ENCODE measurements at places on chromosomes 11 and 22.
A peak's percentile ranks its signal among the peaks of the same experiment; 100 is the strongest.

DNA sequence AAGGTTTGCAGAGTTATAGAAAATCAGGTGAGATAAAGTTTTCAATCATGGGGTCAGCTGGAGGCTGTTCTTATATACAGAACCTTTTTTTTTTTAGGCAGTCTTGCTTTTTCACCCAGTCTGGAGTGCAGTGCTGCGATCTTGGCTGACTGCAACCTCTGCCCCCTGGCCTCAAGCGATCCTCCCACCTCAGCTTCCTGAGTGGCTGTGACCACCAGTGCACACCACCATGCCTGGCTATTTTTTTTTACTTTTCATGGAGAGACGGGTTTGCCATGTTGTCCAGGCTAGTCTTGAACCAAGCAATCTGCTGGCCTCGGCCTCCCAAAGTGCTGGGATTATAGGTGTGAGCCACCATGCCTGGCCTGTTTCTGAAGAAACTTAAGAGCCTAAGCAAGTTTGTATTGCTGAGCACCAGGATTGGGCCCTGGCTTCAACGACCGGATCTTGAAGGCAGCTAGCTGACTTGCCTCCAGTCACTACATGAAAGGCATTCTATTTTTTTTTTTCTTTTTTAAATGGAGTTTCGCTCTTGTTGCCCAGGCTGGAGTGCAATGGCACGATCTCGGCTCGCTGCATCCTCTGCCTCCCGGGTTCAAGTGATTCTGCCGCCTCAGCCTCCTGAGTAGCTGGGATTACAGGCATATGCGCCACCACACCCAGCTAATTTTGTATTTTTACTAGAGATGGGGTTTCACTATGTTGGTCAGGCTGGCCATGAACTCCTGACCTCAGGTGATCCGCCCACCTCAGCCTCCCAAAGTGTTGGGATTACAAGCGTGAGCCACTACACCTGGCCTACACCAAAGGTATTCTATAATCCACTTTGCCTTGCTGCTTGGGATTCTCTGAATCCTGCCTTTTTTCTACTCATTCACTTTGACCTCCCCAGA lies 7.6 kb downstream of the XBP1 start:
- DNase-seq: no peak

DNA sequence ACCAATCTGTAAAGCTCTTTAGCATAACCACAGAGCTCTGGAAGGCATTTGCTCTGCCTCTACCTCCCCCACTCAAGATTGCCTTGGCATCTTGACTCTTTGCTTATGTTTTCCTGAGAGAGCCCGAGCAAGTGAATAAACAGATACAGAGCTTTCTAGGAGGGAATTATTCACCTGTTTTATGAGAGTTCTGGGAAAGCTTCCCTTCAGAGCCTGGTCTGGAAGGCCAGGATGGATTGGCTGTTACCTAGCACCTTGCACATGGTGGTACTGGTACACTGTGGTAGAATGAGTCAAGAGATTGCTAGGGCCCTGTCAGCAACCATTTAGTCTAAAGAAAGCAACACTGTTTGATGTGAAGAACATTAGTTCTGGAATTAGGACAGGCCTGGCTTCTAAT lies 52.3 kb downstream of the CABIN1 start:
- no peak for DNase-seq

GRCh38 chr11:117535850-117536411 lies 208.3 kb downstream of the CEP164 start:
- no peak for DNase-seq

DNA sequence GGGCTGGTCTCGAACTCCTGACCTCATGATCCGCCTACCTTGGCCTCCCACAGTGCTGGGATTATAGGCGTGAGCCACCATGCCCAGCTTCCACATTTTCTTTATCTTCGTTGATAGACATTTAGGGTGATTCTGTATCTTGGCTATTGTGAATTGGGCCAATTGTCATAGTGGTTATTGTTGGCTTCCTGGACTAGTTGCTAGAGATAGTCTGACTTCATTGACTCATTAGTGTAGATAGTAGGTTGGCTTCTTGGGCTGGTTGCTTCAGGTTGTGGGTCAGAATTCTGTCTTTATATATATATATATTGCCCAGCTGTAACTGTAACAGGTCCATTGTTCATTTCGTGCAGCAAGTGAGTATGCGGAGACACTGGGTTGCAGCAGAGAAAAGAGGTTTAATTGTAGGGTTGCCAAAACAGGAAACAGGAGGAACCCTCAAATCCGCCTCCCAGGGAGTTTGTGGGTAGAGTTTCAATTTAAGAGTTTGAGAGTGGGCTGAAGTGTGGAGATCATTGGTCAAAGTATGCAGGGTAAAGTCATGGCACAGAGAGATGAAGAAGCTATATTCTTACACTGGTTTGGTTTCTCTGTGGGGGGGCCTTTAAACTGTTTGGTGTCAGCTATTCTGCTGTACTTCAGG lies 22.0 kb downstream of the ATG13 start:
- DNase-seq: no peak

DNA sequence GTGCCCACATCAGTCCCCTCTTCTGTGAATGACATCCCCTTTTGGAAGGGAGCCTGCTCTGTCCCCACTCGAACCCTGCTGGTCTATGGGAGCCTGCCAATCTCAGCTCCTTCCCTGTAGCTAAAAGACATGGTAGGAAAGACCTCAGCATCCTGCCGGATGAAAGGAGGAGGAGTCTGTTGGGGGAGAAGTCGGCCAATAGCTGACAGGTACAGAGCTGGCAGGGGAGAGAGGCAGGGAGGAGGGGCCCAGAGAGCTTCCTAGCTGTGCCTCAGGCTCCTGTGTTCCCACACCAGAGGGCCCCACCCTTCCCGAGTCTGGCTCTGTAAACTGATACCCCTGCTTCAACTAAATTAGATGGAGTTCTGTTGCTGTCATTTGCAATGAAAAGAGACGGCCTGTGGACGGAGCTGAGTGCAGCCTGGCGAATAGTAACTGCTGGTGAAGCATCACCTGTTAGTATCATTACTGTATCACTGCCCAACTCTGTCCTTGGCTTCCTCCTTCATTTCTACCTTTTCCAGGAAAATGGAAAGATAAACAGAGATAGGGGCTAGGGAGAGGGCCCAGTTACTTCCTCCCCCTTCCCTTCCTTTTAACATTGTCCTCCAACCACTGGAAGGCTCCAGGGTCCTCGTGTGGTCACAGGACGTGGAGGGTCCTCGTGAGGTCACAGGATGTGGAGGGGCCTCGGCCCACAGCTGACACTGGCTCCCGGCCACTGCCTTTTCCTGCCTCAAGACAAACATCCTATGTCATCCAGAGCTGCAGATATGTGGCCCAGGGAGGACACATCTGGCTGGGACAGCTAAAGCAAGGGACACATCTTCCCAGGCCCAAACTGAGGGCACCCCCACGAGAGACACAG lies 15.1 kb downstream of the FXYD6 start:
- DNase-seq: peak; percentile 93

DNA sequence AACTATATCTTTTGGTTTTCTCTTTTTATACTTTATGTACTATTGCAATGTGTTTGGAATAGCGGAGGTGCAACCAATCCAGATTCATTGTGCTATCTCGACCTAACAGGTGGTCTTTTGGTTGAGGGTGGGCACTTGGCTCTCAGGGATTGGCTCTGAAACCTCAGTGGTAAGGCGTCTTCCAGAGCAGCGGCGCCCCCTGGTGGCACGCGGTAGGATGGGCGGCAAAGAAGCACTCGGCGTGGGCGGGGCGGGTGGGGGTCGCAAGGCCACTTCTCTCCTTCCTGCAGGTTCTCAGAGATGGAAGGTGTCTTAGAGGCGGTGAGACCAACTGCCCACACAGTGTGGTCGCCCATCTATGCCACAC lies 19.2 kb upstream of the PLET1 start:
- peak; percentile 77 for DNase-seq

GRCh38 chr22:45497351-45498145 lies 5.1 kb upstream of the FBLN1 start:
- DNase-seq: peak; percentile 35

DNA sequence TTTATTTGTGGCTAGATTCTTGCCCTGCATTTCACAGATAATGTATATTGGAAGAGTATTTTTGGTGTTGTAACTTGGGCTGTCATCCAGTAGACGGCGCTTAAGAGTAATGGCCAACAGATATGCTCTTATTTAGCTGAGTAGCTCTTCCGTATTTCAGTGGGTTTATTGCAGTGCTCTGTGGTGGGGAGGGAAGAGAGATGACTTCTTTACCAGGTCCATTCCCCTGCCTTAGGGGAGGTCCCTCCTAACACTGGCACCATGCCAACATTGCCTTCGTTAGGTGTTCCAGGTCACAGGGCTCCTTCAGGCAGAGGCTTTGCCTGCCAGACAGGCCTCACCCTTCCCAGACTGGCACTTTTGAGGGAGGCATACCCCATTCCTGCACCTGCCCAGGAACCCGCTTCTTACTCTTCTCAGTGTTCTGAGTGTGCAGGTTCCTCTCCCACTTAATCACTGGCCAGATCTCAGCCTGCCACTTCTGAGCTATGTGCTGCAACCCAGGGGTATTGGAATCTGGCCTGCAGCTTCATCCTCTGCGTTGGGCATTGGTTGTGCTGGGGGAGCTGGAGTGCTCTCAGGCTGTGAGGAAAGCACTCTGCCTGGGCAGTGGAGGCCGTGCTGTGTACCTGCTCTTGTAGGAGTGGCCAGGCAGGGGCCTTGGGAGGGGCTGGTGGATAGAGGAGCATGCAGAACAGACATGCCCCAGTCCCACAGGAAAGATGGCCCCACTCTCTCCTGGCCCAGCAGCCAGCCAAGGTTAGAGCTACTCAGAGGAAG lies 29.4 kb upstream of the SLN start:
- no peak for DNase-seq

DNA sequence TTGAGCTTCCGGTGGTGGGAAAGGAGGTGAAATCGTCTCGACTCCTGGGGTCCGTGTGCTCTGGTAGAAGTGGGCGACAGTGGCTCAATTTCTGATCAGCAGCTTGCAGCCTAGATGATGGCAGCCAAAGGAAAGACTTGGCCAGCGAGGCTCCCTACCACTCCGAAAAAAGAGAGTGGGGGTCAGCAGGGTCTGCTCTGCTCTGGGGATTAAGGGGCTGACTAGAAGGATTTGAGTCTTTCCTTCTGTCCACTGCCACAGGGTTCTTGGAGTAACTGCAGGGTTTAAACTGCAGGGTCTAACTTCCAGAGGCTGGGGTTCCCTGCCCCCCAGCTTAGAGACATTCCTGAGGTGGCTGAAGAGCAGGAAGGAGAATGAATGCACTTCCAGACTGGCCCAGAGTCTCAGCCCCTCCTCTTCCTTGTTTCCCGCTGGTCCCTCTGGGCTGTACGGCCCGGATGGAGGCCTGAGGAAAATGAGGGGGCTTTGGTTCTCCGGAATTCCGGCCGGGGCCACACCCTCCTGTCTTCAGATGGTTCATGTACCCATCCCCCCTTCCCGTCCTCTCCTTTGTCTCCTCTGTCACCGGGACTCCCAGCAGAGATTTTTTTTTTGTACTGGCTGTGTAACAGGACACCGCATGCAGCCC lies 907 bp downstream of the SERPINH1 start:
- DNase-seq: peak; percentile 92

DNA sequence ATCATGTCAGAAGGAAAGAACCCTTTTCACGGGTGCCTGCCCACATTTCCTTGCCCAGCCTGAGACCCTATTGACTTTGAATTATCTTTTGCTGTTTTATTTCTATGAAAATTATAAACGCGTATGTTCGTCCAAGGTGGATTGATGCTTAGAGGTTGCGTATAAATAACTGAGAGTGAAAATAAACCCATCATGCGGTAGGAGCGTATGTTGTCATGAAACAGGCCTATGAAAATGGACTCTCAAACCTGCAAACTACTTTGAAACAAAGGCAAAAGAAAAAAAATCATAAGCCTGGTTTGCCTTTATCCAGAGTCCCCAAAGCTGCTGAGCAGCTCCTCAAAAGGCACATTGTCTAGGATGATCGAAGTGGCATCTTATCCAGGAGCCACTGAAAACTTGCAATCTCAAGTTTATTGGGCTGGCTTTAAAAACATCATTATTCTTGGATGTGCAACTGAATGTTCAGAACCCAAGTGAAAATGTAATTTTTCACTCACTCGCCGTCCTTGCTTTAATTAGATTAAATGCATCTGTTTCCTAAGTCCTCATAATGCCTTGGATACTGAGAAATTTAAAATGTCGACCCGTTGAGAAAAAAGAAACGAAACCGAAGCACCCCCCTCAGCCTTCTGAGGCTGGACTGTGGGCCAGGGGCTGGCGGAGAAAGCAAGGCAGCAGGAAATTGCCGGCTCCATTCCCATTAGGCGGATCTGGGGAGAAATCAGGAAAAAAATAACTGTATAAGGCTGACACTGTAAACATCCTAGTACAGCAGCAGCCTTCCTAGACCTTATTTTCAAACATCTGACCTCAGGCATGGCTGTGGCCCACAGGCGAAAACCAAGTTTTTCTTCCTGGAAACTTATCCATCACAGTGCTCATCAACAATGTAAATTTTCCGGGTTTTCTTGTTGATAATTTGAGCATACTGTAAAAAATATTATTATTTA lies 82.9 kb upstream of the PPARA start:
- no peak for DNase-seq

- DNase-seq: no peak
Measured at GRCh38 chr11:106785913-106786650, 232.2 kb downstream of the GUCY1A2 start.

GRCh38 chr11:117959438-117960149 lies 26.6 kb upstream of the IL10RA start:
- no peak for DNase-seq

GRCh38 chr11:74723511-74723910 lies 7.7 kb downstream of the CHRDL2 start:
- no peak for DNase-seq

DNA sequence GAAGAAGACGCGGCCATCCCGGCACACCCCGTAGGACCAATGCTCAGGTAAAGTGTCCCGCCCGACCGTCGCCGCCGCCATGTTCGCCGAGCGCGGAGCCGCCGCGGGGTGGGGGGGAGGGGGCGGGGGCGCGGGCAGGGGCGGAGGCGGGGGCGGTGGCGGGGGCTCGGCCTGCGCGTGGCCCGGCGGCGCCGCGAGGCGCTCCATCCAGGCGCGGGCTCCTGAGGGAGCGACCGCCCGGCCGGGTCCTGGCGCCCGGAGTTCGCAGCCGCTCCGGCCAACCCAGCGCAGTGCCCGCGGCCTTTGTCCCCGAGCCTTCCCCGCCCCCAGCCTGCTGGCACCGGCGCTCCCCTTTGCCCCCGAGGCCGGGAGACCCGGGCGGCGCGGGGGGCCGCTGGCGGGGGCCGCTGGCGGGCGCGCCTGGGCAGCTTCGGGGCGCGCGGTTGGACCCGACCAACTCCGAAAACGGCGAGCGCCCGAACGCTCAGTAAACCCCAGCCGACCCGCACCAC lies at the start of gene PLEKHA7:
TSS of gene PLEKHA7 (minus strand) at position 94 of the 512 bp plus-strand sequence. CDS start at position 81, 13 bp downstream.
- no peak for DNase-seq

GRCh38 chr11:72789493-72790131 lies 4.2 kb downstream of the STARD10 start:
- peak; percentile 71 for DNase-seq

DNA sequence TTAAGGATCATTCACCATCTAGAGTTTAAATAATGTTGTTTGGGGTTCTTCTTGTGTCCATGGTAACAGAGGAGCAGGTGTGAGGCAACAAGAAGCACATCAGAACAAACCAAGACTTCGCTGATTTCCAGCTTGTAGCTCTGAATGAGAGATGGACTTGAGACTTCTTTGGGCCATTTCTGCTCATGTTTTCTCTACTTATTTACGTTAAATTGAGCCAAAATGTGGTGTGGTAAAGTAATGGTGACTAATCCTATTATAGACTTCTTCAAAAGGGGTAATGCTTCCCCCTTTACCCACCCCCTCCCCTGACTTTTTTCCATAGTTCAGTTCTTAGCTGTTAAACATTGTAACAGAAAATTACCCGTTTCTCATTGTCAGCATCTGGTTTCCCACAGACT lies 65.2 kb downstream of the CSTPP1 start:
- no peak for DNase-seq
